ENCODE measurements at places on chromosomes 16 and 17.

GRCh38 chr17:81200695-81201580 lies 21.8 kb downstream of the CEP131 start:
- DNase-seq = peak; percentile 42

DNA sequence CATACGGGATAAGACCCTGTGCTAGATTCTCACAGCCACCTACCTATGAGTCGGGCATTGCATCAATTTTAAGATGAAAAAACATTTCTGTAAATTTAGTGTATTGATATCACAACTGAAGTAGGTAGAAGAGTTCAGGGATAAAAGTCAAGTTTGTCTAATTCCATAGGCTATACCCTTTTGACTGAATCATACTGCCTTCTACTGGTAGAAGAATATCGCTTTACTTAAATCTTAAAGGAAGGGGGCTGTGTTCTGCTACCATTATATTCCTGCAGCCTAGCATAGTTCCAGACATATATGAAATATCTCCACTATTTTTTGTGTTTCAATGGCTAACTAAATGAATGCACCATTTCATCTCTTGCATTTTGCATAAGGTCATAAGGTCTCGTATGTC lies 1128.6 kb downstream of the CDH8 start:
- DNase-seq = no peak

DNA sequence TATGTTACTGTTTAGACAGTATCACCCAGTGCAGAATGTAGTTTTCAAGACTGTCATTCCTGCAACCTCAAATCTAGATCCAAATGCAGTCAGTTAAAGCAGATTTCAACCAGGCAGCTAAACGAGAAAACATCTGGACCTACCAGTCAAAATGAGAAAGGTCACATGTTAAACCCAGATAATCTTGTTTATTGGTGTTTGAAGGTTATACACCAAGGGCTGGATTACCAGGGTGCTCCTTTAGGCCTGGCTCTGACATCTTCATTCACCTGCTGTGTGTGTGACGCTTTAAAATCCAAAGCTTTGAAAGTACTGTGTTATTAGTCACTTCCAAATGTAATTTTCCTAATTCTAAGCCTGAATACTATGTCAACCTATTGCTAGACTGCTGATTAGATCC lies 54.9 kb downstream of the IKZF3 start:
- DNase-seq = no peak

- DNase-seq = no peak
Observed at GRCh38 chr17:36994438-36994837, 45.7 kb downstream of the AATF start.

DNA sequence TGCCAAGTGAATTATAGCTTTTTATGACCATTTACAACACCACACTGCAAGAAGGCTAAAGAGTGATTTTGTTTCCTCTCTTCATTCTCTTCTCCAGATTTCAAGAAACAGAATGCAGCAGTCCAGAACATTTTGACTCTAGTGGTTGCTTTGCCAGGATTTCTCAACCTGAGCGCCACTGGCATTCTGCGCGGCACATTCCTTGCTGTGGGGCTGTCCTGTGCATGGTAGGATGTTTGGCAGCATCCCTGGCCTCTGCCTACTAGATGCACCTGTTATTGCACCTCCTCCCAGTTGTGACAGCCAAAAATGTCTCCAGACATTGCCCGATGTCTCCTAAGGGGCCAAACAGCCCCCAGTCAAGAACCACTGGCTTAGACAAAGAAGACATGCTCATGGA lies 25.7 kb upstream of the SLC39A11 start:
- DNase-seq = no peak

DNA sequence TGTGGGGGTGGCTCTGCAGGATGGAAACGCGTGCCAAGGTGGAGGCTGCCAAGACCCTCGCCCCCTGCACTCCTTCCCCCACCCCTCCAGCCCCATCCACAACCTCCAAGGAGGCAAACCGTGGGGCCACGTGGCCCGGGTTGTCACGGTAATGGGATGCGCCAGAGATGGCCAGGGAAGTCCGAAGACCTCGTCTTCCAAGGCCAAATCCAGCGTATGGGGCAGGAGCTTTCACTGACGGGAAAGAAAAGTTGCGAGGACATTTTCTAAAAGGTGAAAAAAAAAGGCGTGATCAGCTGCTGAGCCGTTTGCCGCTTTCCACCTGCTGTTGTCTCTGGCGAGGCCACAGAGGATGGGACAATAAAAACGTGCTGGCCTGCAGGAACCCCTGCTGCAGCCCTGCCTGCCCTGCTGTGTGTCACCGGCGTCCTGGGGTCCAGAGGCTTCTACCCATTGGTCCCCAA lies 28.3 kb upstream of the GSE1 start:
- DNase-seq = no peak

DNA sequence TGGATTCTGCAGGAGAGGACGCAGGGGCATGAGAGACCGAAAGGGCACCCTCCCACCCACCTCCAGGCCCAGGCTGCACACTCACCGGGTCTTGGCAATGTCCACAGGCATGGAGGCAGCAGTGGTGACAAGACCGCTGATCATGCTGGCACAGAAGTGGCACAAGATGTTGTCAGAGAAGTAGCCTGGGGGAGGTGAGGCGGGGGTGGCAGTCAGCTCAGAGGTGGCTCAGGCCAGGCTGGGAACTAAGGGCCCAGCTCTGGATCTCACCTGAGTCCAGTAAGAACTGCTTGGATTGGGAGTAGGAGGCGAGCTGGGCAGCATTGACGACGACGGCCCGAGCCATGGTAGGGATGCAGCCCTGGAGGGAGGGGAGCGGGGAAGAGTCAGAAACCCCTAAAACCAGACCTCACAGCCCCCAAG lies 1.8 kb downstream of the SLC25A11 start:
- no peak for DNase-seq

- no peak for DNase-seq
Observed at GRCh38 chr17:15448580-15448956, 18.9 kb downstream of the CDRT4 start.

- DNase-seq = no peak
Observed at GRCh38 chr17:48704361-48705248, 17.7 kb downstream of the PRAC1 start.

DNA sequence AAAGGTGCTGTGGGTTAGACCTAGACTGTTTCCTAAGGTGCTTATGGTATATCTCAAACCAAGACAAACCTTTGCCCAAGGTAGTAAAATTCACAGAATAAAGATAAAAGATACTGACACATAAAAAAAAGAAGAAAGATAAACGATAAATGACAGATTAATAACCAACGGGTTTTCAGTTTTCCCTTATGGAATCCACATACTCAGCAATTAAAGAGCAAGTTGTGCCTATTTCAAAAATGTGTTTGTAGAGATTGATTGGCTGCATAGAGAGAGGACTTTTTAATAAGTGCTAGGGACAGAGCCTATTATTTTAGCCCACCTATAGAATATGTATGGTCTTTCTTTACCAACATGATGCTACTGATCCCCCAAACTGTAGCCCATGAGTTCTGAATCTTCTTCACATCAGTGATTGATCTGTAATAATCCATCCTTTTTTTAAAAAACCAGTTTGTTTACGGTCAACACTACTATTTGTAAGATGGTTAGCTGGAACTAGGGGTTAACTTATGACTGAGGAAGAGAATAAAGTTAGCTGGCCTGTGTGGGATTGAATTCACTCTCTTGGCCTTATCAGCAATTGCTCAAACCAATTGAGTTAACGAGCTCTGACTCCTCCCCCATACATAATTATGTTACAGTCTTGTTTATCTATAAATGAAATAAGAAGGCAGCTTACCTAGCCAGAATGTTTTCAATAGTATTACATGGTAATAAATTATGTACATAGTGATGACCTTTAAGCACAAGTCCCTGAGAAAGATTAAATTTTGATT lies 53.8 kb downstream of the SNX11 start:
- no peak for DNase-seq

DNA sequence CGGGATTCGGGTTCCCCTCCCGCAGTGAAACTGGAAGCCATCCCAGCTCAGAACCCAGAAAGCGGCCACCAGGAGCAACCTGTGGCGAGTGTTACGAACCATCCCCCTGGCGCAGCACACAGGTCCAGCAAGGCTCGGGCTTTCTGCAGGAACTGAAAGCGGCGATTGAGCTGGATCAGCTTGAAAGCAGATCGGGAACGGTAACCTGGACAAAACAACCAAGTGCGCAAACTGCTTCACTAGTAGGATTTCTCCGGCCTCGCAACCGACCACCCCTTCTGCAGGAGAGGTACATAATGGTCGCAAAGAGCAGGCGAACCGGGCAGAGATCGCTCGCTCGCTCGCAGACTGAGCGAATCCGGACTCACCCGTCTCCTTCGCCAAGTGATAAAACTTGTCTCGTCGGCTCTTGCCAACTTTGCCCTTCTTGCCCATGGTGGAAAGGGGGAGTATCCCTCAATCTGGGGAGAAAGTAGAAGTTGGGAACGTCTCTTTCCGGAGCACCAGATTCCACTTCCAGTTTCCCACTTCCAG lies 696 bp upstream of the PSMC5 start:
- DNase-seq = no peak

DNA sequence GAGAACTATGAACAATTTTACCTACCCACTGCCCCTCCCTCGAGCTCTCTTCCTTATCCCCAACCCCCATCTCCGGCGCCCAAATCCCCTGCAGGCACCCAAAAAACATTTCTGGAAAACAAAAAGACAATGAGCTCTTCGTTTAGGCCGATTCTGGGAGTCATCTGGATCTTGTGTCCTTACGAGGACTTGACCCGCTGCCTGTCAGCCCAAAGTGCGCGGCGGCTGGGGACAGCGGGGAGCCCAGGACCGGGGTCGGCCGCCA lies 524 bp downstream of the STRADA start:
- no peak for DNase-seq

DNA sequence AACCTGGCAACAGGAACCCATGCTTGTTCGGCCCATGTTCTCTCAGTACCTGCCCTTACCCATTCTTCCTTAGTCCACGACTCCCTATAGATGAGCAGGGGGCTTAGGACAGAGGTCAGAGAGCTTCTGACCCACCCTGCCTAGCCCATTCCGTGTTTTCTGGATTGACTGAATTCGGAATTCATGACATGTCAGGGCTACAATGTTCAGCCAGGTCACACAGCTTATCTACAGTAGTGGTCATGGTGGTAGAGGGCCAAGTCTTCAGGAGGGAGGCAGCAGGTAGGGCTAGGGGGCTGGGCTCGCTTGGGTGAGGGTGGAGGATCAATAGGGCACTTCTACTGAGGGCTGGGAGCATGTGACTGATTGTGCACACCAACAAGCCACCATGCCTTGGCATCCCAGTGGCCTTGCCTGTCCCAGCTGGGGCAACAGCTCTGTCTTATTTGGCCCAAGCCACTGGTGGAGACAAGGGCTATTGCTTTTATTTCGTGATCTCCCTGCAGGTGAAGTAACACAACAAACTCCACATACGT lies 3.1 kb downstream of the HEXIM2 start:
- no peak for DNase-seq

GRCh38 chr17:79183293-79184158 lies 108.9 kb downstream of the ENGASE start:
- DNase-seq = no peak

GRCh38 chr16:72786606-72787005 lies 261.3 kb downstream of the ZFHX3 start:
- no peak for DNase-seq

DNA sequence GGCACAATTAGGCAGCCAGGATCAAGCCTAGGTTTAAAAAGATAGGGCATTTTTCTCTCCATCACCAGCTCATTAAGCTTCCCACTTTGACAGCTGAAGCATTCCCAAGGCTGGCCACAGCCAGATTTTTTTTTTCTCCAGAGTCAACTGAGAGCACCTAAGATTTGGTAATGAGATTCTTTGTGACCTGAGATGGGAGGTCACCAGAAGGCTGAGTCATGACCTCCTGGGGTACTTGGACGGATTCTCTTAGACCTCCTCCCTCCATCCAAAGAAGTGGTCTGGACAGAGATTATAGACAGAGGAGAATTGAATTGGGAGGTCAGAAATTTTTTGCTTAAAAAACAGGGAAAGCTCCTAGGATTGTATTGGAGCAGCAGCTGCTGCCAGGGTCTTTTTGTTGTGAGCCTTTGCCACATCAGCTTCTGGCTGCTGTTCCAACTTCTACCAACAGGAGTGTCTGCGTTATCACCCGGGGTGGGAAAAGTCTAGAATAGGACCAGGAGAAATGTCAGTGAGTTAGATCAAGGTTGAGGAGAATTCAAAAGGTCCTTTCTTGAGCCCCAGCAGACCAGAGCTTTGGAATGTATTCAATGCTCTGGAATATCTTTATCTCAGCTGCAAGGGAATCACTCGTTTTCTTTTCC lies 221.2 kb upstream of the N4BP1 start:
- no peak for DNase-seq

DNA sequence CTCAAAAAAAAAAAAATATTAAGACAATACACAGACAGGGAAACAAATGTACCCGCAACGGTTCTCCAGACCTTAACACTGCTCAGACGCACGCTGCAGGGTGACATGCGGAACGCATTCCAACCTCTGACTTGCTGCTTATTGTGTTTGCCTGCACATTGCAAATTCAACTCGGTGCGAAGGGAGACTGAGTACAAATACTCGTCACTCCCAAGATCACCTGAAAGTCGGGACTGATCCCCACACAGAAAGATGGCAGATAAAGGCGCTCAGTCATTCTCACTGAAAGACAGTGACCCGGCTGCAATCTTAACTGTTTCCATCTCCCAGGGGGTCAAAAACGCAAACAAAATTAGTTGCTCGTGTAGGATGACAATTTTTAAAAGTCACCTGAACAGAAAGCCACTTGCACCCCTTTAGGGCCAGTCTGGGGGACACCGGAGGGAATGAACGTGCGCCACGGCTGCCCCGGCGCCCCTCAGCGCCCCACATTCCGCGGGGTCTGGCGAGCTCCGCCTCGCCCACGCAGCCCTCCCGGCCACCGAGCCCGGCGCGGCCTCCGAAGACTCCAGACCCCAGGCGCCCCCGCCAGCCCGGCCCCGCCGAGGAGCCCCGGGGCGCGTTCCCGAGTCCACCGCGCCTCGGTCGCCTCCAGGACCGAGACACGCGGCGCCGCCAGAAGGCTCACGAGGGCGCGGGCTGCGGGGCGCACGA lies 589 bp downstream of the CLCN7 start:
- DNase-seq = no peak

GRCh38 chr17:51050291-51051033 lies 70.2 kb downstream of the SPAG9 start:
- no peak for DNase-seq

DNA sequence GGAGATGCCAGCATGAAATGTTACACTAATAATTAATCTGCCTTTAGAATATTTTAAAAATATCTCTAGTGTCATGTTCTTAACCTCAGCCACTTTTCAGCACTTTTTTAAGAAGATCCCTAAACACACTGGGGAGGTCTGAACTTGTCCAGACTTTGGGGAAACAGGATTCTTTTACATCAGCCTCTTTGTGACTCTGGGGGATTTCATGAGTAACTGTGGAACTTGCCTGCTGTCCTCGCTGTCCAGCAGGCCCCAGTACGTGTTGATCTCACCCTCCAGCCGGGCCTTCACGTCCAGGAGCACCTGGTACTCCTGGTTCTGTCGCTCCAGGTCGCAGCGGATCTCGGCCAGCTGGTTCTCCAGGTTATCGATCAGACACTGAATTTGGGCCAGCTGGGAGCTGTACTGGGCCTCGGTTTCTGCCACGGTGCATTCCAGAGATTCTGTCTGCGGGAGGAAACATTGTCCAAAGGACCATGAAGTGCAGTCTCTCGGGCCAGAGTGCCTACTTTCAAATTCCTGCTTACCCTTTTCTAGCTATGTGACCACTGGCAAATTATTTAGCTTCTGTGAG lies 5.5 kb downstream of the KRT40 start:
- no peak for DNase-seq

All from DND-41 (cell line).